ENCODE measurements at places on chromosomes 4 and X.

GRCh38 chr4:172232966-172233365, 419.8 kb downstream of the GALNTL6 start:
- DNase-seq, result no peak

- DNase-seq, result no peak
Observed at GRCh38 chrX:44675362-44676024, 132.8 kb upstream of the FUNDC1 start.

DNA sequence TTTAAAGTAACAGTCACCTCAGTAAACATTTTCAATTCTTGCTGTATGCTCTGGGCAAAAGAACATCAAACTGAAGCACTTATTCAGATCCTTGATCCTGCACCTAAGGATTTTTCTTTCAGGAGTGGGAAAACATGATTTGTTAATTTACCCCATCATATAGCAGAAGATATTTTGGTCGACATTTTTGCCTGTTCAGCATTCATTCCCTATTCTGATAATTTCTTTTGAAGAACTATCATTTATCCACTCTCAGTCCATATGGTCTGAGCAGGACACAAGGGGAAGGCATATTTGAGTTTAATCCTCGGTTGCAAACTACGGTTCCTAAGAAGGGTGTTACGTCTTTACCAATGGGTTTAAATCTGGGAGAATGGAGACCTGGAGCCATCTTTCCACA, 1.2 kb upstream of the CLOCK start:
- no peak for DNase-seq

DNA sequence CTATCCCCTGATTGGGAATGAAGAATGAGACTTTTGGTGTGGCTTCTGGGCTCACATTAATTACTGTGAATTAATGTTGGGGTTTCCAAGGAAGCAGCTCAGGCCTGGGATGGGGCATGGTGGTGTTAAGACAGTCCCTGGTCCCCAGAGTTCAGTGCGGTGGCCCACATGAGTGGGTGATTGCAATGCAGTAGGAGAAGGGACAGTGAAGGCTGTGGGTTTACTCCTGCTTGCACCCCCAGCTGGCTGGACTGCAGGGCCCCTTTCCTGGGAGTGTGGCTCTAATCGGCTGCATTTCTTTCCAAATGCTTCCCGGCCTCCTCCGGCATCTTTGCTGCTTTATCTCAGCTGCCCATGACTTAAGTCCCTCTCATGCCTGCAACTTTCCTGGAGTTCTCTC, 28.2 kb upstream of the GPR78 start:
- no peak for DNase-seq

GRCh38 chr4:16205298-16206164, 20.7 kb downstream of the TAPT1 start:
- no peak for DNase-seq

GRCh38 chr4:125572601-125573000, 257.8 kb downstream of the FAT4 start:
- no peak for DNase-seq

DNA sequence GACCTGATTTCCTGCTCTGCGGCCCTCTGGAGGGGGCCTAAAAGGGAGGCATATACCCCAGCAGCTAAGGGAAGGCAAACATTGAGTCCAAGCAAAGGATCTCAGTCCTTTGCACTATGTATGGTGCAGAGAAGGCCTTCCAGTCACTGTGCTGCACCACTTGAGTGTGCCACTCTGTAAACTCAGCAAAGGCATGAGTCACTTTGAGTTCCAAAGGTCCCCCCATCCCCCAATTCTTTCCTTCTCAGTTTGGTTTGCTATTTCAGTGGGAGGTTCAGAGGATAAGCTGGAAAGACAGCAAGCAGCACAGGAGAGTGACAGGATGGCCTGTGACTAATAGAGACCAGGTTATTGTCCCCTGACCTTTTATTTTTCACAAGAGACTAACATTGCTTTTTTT, 131.3 kb downstream of the FHDC1 start:
- DNase-seq, result no peak

GRCh38 chr4:74884266-74884665, 48.6 kb upstream of the PARM1 start:
- no peak for DNase-seq

GRCh38 chr4:2402048-2402842, 16.2 kb downstream of the ZFYVE28 start:
- DNase-seq, result no peak

DNA sequence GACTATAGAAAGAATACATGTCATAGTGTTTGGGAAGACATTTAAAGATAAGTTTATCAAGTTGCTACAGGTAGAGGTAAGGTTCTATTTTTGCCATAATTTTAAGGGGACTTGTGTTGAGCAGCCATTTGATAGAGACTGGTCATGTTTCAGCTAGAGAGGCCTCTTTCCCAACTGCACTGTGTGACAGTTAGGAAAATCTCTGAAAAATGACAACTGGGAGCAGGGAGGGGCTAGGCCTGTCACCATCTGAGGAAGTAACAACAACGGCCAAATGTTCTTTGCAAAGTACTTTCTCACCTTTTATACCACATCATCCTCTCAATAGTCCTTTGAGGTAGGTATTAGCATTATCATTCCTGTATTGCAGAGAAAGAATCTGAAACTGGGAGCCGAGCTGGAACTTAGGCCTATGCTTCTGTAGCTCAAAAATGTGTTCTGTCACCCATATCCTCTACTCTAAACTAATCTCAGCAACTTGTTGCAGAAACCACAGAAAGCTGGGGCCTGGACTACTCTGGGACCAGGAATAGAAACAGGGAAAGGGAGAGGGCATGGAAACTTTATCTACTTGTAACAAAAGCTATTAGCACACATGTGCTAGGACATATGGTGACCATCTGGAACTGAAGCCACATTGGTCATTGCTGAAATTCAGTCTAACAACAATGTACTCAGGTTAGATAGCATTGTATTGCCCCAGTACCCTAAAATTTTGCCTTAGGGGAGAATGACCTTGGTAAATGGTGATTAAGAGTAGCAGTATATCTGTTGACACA, 198.9 kb downstream of the MID1IP1 start:
- DNase-seq, result no peak

DNA sequence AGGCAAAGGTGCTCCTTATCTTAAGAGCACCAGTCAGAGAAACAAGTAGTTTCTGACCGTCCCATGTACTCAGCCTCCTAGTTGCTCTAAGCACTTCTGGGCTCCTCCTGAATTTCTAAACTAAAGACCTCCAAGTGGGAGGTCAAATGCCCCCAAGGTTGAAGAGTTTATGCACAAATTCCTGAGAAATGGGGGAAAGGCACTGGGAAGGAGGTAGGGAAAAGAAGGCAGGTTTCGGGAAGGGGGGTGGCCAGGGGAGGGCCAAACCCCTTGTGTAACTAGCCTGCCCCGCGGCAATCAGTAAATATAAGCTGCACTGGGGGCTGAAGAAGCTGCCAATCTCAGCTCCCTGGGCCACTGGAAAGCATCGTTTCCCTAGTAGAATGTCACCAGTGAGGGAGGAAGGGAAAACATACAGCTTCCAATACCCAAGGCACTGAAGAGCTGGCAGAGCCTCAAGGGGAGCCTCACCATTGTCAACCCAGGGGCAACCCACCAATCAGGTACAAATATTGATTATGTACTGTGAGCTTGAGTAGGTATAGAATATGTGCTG, 3.4 kb downstream of the FOXO4 start:
- no peak for DNase-seq

GRCh38 chr4:176319151-176319703, 539 bp upstream of the SPCS3 start:
- DNase-seq, result no peak

DNA sequence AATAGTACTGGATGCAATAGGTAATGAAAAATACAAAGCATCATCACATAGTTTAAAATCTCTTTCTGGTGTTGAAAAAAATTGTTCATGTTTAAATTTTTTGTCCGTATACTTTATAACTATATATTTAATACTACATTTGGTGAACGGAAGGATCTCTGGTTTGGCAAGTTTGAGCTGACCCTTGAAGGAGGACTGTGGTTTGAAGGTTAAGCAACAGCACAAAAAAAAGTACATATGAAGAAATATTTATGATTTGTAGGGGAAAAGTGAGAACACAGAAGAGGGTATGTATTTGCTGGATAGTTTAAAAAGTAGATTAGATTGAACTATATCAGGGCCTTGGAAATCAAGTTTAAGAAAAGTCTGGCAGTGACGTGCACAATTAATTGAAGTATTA, 13.3 kb downstream of the SRP72 start:
- DNase-seq, result no peak

- DNase-seq, result no peak
Observed at GRCh38 chr4:152325831-152326230, 210.1 kb downstream of the FBXW7 start.

GRCh38 chrX:49209434-49210251, 9.7 kb upstream of the SYP start:
- DNase-seq, result no peak

DNA sequence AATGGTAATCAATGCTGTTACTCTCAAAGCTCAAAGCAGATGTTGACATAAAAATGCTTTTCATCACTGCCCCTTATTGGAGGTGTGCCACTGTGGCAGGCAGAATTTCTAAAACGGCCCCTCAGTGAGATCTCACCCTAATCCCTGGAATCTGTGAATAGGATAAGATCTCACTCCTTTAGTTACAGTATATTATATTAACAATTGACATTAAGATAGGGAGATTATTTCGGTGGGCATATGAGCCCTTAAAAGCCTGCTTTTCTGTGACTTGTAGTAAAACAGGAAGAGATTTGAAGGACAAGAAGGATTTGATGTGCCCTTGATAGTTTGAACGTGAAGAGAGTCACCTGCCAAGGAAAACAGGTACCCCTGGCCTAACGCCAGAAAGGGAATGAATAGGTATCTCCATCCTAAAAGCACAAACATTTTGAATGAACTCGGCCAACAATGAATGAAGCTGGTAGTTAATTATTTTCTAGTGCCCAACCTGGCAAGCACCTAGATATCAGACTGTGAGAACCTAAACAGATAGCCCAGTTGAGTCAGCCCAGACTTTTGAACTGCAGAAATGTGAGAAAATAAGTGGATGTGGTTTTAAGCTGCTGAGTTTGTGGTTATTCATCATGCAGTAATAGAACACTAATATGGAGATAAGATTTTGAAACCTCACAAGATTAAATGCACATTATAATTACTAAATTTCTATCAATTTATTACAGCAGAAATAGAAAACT, 881.6 kb downstream of the PCDH18 start:
- DNase-seq, result peak; percentile 30

DNA sequence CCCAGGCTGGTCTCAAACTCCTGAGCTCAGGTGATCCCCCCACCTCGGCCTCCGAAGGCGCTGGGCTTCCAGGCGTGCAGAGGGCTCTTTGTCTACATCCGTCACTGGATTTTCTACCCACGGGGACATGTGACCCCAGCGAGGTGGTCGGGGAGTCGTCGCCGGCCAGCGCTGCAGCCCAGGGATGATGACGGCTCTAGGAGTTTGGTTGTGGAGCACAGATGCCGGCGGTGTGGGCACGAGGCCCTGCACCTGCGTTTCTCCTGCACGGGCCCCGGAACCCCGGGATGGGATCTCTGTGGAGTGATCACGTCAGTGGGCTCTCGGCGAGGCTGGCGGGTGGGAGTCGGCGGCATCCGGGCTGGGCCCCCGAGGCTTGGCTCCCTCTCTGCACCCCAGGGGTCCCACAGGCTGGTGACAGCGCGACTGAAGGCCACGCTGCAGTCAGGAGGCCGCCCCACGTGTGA, 9.1 kb upstream of the GTPBP6 start:
- DNase-seq, result no peak

DNA sequence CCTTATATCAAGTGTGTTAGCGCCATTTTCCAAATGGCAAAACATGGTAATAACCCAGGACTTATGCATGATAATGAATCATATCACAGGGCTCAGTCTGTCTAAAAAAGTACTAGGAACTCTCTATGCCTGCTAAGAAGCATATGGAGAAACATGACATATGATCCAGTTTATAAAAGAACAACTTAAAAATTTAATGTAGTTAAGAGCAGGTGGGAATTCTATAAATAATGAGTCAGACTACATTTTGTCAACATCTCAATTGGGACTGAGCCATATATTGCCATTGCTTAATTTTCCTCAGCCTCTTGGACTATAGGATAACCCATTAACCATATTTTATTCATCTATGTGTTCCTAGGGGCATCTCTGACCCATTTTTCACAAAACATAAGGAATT, 360.4 kb upstream of the AGA start:
- no peak for DNase-seq

- DNase-seq, result no peak
Observed at GRCh38 chr4:187602339-187603092, 393.1 kb upstream of the ZFP42 start.

GRCh38 chr4:151532001-151532708, 123.2 kb downstream of the FHIP1A start:
- no peak for DNase-seq

GRCh38 chr4:164856396-164856795, 20.6 kb upstream of the APELA start:
- DNase-seq, result no peak

DNA sequence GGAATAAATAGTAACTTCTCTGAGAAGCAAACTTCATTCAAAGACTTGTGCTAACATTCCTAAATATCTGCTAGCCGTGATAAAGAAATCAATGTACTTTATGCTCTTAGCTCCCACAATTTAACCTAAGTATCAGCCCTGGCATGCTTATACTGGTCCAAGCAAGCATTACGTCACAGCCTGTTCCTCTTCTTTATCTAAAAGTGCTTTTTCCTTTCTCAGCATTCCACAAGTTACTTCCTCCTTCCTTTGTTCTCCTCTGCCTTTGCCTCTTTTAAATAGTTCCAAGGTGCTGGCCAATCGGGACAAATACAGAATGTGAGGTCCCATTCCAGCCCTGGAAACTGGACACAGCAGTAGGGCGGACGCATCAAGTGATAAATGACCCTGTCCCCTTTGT, 249.6 kb downstream of the DHRSX start:
- DNase-seq, result no peak

DNA sequence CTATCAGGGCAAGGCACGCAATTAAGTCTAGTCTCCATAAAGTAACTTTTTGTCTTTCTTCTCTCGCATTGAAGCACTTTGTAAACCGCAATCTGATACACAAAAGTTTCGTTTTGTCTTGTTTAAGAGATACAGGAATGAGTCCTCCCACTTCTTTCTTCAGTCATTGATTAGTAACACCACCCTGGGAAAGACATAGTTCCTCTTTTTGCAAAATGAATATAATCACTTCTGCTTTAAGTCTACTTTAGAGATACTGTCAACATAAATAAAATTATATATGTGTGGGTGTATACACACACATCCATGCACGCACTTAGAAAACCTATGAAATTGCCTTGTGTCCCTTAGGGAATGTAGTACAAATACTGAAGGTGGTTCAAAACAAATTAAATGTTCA, 11.7 kb downstream of the COQ2 start:
- DNase-seq, result no peak

- DNase-seq, result no peak
Observed at GRCh38 chrX:103783196-103783595, 6.6 kb downstream of the PLP1 start.
